LHCN-M2 (cell line): ENCODE measurements at places on chromosomes 6 and 20.

- peak; percentile 53 for DNase-seq
These were observed 28.8 kb upstream of the TSHZ2 start for GRCh38 chr20:52943185-52943841.

GRCh38 chr6:16126861-16127260 is 2.0 kb upstream of the MYLIP start:
- DNase-seq, result no peak

DNA sequence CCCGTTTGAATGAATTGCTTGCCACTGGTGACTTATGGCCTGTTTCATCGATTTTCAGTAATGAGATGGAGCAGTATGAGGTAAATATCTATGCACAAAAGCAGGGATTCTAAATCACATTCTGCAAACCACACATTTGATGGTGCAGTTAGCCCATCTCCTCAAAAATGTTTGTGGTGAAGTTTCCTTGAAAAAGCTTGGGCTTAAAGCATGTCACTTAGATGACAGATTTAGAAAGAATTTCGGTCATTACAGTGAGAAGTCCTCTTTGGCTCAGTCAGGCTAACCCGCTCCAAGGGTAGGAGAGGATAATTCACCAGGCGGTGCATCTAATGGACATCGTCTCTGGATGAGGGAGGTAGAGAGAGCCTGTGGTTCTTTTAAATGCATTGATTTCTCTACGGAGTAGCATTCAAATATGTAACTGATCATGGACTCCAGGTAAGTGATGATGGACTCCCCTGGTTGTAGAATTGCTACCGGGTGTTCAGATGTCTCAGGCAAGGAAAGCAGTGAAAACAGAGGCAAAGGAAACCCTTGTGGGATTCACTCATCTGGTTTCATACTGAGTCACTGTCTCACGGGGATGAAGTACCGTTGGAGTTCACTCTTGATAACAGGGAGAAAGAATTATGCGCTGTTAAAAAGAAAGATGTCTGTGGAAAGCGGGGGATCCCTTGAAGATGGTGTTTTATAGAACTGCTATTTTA is 65.3 kb downstream of the AIG1 start:
- DNase-seq, result peak; percentile 76

DNA sequence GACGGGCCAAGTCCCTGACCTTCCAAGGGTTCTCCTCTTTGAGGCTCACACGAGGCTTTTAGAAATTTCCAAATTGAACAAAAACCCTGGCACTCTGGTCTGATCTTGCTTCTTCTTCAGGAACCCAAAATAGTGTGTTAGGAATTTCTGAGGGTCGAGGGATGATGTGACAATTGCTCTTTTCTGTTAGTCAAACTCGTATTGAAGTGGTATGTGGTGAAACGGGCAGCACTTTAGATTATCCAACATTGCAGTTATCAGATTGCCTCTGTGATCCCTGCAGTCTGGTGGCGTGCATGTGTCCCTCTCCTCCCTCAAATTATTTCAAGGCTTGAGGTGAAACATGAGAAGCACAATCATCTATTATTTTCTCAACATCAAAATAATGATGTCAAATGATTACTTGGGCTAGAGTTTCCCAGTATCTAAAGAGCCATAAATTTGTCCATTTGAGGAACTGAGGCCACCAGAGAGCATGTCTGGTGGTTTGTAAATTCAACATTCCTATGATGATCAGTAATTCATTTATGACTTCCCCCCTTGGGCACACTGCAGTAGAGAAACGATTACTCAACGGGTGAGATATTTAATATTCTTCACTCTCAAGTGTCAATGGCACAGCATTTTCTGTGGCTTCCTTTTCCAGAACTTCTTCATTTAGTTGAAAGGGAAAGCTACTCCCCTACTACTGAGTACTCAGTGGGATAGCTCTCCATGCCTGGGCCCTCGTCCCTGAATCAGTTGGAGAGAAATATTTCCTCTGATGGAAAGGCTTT is 308.6 kb upstream of the MAP3K7 start:
- DNase-seq, result no peak

DNA sequence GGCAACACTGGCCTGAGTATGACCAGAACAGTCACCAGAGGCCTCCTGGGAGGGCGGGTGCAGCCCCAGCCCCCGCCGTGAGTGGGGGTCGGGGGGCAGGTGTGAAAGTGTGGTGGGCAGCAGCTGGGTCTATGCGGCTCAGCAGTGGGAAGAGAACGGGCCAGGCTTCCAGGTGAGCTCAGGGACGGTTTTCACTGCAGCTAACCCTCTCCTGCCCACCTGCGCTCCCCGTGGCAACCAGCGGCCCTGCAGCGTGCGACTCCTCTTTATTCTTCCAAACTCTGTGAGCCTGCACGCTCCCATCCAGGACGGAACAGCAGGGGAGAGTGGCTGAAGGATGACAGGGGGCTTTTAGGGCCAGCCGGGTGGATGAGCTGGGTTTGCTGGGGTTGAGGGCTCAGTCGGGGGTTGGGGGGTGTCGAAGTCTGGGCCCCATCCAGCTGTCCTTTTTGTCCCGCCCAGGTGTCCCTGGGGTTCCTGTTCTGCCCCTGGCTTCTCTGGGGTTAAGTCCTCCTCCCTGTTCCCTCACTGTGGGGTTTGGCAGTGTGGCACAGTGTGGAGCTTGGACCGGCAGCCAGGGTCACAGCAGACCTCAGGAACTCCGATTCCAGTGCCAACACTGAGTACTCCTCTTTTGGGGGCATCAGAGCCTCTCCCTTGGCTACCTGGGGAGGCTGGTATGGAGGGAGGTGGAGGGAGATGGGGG is 859 bp upstream of the BIRC7 start:
- DNase-seq, result no peak

DNA sequence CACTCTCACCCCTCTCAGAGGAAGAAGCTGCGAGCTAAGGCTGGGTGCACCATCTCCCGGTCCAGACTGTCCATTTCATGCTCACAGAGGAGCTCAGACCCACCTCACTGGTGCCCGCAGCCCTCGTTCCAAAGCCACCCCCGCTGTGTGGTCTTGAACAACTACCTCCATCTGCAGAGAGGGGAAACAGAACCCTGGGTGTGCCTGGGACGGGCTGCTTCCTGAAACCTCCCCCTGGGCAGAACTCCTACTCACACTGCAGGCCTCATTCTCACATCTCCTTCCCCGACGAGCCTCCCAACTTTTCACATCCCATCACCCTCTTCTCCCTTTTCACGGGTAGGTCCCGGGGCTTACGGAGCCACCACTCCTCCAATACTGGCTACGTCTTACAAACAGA is 18.1 kb downstream of the PMEPA1 start:
- no peak for DNase-seq

- DNase-seq, result no peak
These were observed 43.1 kb upstream of the ZNF831 start for GRCh38 chr20:59120491-59120890.

GRCh38 chr6:81773887-81774286 is 21.4 kb upstream of the TENT5A start:
- DNase-seq, result no peak

GRCh38 chr6:72064399-72064975 is 178.1 kb downstream of the RIMS1 start:
- DNase-seq, result no peak

- DNase-seq, result peak; percentile 31
These were observed 461.1 kb downstream of the MMUT start for GRCh38 chr6:49001856-49002541.

GRCh38 chr6:86477500-86478148 is 459.7 kb upstream of the HTR1E start:
- no peak for DNase-seq

GRCh38 chr6:51137777-51138176 is 319.1 kb downstream of the TFAP2B start:
- DNase-seq, result no peak

- no peak for DNase-seq
These were observed 37.5 kb downstream of the PTK7 start for GRCh38 chr6:43113431-43114260.

GRCh38 chr6:155521719-155522118 is 66.1 kb upstream of the NOX3 start:
- peak; percentile 55 for DNase-seq

DNA sequence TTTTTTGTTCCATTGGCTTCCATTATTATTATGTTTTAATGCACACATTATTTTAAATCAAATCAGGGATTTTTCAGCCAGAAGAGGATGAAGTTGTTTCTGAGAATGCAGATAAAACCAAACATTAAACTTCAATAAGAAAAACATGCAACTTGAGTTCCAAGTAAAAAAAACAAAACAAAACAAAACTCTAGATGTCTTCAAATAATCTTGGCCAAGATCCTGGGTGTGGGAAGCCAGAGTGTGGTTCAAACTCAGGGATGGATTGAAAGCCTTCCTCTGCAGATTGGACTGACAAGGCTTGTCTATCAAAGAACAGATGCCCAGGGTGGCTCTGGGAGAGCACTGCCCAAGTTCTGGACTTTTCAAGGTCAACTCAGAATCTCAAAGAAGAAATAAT is 134.1 kb downstream of the LCA5 start:
- DNase-seq, result no peak

DNA sequence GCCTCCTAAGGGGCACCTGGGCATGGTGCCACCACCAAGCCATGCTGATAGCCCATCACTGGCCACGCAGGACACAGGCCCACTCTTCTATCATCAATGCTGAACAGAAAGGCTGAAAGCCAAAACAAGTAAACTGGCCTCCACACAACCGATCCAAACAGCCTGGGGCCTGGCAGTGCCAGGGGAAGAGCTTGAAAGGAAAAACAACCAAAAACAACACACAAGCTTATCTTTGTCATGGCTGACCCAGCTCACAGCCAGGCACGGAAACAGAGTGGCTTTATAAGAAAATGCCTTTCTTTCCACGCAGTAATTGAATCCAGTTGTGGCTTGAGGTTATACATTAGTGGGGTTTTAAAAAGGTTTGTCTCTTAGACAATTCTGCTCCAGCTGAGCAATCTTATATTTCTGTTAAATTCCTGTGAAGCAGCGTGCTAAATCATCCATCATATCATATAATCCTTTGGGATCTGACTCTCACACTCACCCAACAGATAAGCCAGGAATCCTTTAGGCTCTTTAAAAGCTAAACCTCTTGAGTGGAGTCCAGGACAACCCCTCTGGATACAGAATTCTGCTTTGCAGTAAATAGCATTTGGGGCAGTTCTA is 65.4 kb upstream of the SLC22A16 start:
- DNase-seq, result peak; percentile 42

DNA sequence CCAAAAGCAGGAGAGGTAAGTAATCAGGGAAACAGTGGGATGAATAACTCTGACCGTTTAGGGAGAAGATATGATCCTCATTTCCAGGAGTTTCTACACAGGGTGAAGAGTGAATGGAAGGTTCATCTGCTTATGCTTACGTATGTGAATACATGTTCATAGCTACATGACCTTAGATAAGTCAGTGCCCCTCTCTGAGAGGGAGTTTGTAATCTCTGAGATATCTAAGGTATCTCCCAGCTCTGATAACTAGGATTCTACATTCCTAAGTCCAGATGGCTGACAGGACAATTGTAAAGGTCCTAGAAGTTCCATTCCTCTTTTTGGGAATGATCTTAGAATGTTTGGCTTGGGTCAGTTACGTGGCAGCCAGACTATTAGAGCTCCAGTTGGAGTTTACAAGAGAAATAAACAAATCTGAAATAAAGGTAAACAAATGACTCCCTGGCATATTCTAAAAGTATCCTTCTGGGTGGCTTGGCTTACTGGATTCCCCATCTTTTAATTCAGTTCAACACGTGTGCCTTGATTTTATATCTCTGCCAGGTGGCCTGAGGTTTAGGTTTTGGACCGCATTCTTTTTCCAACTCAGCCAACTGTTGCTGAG is 15.8 kb downstream of the PROCR start:
- DNase-seq, result no peak

DNA sequence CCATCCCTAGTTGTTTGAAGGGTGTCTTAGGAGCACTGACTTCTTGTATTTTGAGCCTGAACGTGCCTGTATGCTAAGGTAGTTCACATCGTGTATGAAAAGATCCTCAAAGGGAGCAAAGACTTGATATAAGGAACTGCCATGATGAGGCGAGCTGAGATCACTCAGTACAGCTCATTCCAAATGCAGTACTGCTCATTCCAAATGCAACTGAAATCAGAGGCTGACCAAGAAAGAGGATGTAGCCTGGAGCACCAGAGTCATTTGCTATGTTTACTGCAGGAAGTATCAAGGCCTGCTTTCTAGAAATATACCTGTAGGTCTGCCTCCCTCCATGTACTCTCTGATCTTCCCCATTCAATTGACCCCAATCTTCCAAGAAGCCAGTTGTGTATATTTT is 832.2 kb downstream of the EYS start:
- DNase-seq, result no peak

DNA sequence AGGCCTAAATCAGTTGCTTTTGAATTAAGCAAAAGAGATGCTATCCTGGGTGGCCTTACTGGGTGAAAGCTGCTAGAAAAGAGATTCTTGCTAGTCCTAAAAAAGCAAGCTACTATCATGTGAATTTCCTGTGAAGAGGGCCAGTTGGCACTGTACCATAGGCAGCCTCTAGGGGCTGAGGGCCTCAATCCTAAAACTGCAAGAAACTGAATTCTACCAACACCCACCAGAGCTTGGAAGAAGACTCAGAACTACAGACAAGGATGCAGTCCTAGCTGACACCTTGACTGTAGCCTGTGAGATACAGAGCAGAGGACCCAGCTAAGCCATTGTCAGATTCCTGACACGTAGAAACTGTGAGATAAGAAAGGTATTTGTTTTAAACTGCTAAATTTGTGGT is 24.5 kb downstream of the CLIC5 start:
- no peak for DNase-seq

DNA sequence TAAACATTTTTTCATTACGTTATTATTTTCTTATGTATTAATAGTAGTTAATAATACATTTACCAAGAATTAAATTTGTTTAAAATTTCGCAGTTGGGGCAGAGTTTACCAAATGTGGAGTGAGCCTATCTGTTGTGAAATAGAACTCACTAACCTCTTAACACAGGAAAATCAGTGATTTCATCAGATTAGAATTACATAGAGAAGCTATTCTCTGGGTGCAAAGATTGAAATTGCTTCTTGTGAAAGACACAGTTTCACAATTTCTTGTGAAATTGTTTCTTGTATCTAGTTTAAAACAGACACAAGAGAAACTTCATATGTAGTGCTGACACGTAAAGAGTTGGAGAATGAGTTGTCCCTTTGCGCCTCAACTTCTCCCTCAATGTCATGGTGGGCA is 69.4 kb upstream of the PRL start:
- DNase-seq, result peak; percentile 19

DNA sequence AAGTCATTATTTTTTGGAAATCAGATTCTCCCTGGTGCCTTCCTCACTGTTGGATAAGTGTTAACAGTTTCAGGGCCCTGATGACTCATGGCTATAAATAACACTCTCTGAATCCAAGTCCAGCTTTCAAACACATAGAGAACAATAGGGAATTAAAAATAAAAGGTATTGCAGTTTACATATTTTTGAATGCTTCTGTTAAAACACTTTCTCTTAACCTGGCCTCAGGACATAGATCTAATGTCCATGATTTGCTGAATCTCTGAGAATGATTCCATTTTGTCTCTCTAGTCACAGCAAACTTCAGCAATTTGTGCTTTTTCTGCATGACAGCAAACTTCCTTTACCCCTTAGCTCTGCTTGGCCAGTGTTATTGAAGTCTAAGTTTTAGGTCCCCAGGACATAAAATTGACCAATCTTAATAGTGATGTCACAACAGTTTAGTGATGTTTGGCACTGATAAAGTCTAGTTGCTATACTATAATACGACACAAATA is 1192.4 kb upstream of the CITED2 start:
- DNase-seq, result peak; percentile 77
